ENCODE measurements at places on chromosomes 4 and X.

- no peak for DNase-seq
These were observed 33.9 kb downstream of the SEC24D start for GRCh38 chr4:118801895-118802575.

- DNase-seq: no peak
These were observed 5.1 kb downstream of the CTSO start for GRCh38 chr4:155948541-155948940.

DNA sequence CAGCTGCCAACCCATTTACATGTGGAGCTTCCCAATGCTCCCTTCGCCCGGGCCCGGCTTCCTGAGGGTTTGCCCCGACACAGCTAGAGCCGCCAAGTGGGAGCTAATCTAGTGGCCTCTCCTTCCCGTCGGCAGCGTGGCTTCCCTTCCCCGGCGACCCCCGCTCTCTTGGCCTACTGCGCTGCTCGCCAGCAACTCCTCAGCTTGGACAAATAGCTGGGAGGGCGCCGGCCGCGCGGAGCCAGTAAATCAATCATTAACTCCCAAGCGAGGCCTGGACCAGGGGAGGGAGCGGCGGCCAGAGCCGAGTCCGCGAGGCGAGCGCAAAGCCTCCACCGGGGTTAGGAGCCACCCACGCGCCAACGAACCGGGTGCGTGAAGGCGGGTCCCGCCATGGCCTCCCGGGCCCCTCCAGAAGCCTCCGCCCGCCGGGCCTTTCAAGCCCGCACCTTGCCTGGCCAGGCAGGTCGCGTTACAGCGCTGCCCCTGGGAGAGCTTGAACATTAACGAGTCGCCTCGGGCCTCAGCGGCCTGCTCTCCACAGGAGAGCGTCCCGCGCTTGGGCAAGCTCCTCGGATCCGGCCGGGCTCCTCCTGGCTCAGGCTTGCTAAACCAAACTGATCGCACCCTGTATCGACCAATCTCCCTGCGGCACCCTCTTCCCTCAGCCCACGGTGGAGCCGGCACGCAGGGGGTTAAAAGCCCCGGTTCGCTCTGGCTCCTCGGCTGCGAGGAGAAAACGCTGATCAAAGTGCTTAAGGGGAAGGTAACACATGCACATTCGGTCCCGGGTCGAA lies 10.6 kb upstream of the BCOR start:
- DNase-seq: no peak

GRCh38 chrX:114581528-114582263 lies 2.2 kb upstream of the HTR2C start:
- DNase-seq: no peak

DNA sequence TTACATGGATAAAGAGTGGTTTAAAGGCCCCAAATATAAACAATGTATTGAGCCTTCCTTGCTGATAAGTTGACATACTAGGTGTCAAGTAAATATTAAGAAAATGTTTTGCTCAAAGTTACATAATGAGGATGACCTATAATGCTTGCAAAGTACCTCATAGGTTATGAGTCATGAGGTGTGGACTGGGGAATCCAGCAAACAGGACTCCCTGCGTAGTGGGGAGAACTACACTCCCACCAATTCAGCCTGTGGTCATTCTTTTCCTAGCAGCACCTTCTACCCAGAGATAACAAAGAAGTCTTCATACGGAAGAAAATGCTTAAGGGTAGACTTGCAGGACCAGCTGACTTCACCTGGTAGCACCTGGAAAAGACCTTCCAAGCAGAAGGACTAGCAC lies 418.9 kb upstream of the CPEB2 start:
- no peak for DNase-seq

GRCh38 chrX:45322820-45323219 lies 122.1 kb upstream of the DIPK2B start:
- DNase-seq: no peak

Measured in activated T-helper 1 cell treated with Interleukin-2 at 50 U/mL for 16 hours (primary cell).